ENCODE measurements at places on chromosomes 4 and X.
A peak's percentile ranks its signal among the peaks of the same experiment; 100 is the strongest.

- no peak for DNase-seq
Measured at GRCh38 chrX:2933125-2933900, 4.2 kb upstream of the ARSD start.

- peak; percentile 67 for DNase-seq
Measured at GRCh38 chr4:7155590-7156071, 36.7 kb upstream of the SORCS2 start.

DNA sequence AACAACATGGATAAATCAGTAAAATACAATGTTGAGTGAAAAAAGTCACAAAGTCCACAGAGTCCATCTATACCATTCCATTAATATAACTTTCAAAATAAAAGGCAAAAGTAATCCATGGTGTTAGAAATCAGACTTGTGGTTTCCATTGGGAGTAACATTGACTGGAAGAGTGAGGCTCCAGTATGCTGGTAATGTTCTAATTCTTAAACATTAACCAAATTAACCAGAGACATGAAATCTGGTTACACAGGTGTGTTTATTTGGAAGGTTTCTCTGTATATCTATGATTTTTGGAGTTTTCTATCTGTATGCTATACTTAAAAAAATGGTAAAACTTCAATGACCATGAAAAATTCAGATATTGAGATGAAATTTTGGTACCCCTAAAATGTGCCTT lies 42.6 kb downstream of the SULT1B1 start:
- DNase-seq, result no peak

- DNase-seq, result no peak
Measured at GRCh38 chrX:81054904-81055303, 146.8 kb downstream of the HMGN5 start.

DNA sequence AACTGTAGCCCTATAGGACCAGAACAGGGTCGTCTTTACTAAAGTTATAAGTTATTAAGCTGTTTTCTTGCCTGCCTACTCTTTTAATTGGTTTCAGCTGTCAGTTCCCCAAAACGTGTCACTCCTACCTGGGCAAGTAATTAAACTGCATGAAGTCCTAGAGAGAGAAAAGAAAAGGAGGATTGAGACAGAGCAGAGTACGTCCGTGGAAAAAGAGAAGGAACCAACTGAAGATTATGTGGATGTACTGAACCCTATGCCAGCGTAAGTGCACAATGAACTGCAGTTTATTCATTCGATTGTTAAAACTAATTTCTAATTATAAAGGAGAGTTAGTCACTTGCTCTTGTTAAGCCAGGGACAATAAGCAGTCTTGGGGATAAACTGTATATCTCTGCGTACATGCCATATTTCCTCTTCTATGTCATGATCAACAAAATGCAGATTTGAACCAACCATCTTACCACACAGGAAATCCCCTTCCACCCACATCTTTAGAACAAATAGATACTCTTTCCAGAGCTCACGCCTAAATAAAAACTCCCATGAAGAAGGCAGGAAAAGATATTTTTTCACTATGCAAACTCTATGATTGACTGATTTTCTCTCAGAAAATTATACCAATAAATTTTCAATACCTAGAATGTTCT lies 22.8 kb downstream of the STAP1 start:
- DNase-seq, result no peak

GRCh38 chrX:109890910-109891502 lies 111.9 kb upstream of the TMEM164 start:
- DNase-seq, result no peak

DNA sequence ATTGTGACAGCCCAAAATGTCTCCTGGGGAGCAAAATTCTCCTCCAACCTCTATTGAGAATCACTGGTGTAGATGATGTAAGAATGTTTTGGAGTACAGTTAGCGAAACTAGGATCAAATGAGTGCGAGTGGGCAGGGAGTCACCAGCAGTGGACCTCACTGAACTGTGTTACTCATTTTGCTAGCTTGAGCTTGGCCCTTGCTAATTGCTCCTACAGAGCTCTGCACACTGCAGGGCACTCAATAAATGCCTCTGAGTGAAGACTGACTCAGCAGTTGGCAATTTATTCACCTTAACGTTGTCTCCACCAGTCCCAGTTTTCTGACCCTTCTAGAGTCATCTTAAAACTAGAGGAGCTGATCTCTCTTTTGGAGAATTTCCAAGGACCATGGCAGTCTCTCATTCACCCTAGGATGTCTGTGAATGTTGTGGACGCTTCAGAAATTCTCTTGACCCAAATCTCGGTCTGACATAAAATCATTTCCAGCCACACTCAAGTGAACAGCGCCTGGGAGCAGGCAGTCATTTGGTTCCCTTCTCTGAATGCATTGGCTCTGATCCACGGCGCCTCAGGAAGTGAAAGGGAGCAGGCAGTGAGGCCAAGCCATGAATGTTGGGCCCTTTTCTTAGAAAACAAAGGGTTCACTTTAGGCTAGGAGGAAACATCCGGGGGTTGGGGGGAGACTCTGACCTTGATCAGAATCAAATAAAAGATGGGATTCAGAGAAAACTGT lies 148.1 kb downstream of the NWD2 start:
- DNase-seq, result no peak

DNA sequence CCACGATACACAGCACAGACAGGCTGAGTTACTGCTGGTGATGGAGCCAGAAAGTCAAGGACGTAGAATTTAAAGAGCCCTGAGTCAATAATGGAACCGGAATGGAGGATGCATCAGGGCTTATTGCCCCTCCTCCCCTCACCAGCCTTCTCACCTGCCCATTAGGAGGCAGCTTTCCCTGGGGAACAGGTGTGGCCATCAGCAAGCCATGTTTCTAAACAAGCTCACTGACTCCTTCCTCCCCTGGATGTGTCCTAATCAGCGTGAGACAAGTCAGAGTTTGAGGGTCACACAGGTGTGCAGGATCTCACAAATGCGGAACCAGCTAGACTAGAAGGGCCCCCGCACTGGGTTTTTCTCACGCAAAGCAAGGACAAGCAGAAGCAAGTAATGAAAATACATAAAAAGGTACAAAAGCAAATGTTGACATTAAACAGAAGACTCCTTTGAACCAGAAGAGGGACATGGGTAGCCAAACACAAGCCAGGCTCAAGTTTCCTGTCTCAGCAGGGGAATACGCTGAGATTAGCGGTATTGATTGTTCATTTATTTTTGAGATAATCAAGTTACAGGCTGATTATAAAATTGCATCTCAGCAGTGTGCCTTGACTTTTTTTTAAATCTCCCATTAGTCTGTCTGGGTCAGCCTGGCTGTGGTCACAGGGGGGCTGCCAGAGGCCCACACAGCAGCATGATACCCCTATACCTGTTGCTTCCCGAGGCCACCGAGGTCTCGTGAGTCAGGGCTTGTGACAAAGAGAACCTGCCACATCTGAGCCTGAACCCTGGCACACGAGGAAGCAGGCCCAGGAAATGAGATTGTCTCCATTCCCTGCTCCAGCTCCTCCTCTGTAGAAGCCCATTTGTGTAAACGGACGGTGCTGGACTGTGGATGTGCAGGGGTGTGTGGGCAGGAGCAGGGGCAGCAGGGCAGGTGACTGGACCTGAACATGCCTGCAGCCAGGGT lies 37.4 kb downstream of the CCKAR start:
- no peak for DNase-seq

GRCh38 chr4:107166181-107166580 lies 130.1 kb upstream of the DKK2 start:
- DNase-seq, result no peak

DNA sequence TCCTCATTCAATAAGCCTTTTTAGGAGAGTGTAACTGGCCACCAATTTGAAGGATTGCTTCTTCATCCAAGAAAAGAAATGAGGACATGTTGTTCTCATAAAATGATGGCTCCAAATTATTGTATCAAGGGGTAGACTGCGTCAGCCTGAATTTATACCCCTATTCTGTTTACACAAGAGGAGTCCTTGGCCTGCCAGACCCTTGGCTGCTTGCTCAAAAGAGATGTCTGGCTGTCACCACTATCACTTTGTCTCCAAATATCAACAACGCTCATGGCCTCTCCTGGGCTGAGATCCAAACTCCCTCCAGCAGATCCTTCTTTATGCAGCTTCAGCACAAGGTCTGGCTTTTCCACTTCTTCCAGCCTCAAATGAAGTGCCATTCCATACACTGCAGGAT lies 127.9 kb downstream of the OR13H1 start:
- DNase-seq, result no peak

GRCh38 chr4:142406917-142407501 lies 439.1 kb downstream of the INPP4B start:
- DNase-seq, result no peak

DNA sequence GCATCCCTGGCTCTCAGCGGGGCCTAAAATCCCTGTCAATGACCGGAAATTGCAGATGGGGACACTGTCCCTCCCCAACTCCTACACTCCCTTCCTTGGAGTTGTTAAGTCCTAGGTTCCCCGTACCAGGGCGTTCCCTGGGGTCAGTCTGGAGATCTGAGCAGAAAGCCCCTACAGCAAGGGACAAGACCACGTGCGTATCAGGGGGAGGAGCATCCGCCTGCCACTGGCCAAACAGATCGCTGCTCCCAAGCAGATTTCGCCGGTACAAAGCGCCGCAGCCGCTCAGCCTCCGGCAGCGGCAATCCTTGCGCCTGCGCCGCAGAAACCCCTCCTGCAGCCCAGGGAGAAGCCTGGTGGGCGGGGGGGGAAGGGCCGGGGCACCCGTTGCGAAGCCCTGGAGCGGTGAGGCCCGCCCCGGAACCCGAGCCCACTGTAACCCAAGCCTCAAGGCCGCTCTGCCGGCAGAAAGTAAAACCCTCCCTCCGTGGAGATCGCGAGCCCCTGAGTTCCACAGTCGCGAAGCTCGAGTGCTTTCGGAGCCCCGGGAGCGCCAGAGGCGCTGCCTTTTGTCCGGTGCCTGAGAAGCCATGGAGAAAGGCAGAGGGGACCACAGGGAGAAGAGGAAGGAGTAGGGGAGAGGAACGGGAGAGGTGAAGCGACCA lies 2.7 kb downstream of the CRMP1 start:
- DNase-seq, result no peak

DNA sequence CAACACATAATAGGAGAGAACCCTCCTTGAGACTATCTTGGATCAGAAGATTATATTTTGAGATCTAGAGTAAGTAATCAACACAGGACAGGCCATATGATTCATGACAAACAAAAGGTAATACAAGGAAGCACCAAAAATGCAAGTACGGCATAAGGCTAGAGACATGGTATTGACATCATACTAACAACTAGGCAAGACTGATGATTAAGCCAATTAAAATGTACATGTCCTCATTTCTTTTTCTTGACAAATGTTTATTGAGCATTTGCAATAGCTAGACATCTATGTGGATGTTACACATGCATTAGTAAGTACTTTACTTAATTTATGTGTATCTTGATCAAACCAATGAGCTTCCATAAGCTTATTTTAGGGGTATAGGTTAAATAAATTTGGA lies 695.7 kb upstream of the GALNTL6 start:
- DNase-seq, result no peak

DNA sequence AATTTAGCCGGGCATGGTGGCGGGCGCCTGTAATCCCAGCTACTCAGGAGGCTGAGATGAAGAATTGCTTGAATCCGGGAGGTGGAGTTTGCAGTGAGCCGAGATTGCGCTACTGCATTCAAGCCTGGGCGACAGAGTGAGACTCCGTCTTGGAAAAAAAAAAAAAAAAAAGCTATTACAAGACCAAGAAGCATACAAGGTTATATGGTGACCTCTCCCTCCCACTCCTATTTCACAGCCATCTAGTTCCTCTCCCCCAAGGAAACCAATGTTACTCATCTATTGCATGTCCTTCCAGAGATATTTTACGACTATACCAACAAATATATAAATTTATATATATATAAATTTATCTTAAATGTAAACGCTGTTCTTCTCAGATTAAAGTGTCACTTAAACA lies 3.2 kb downstream of the SLC9A7 start:
- no peak for DNase-seq

GRCh38 chrX:138240266-138240665 lies 471.3 kb downstream of the FGF13 start:
- no peak for DNase-seq

DNA sequence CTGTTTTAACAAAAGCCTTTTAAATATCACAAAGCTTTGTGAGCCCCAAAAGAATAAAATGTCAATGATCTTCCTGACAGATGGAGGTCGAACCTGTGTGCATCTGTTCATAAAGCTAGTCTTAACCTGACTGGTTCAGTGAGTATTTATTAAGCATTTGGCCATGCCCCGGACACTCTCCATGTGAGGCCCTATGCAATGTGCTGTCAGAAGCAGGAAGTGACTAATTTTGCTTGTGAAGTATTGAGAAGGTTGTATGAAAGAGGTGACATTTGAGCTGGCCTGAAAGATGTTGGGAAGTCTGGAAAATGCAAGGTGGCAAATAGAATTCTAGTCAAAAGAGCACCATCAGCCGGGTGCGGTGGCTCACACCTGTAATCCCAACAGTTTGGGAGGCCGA lies 171.4 kb downstream of the MSL3 start:
- no peak for DNase-seq

- no peak for DNase-seq
Measured at GRCh38 chrX:482702-483203, 96.0 kb upstream of the PPP2R3B start.

DNA sequence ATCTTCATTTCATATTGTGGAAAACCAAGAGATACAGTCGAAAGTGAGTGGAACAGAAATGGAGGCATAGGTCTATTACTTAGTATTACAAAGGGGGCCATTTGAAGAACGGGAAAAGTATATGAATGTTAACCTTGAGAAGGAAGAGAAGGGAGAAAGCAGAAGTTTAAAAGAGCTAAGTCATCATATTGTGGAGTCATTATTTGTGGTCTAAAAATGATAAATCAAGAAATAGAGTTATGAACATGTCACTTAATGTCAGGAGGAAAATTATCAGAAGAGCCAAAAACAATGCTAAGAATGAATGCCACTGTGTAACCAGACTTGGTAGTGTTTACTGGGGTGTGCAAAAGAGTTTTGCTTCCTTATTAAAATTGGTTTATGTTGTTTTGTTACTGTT lies 589.5 kb upstream of the LCORL start:
- no peak for DNase-seq

GRCh38 chr4:2995546-2996265 lies 32.3 kb downstream of the GRK4 start:
- DNase-seq, result no peak

GRCh38 chr4:119628281-119629141 lies at the start of gene PDE5A:
TSS of gene PDE5A (minus strand) at chr4:119628804. CDS start at chr4:119628671, 133 bp downstream.
- no peak for DNase-seq

- DNase-seq, result no peak
Measured at GRCh38 chr4:153170407-153170806, 33.8 kb upstream of the TRIM2 start.

Data from skeletal muscle cell (primary cell).